ENCODE measurements at places on chromosomes 7 and 10.
A peak's percentile ranks its signal among the peaks of the same experiment; 100 is the strongest.

- no peak for DNase-seq
These were observed 1.6 kb downstream of the VIM start for GRCh38 chr10:17229717-17229966.

DNA sequence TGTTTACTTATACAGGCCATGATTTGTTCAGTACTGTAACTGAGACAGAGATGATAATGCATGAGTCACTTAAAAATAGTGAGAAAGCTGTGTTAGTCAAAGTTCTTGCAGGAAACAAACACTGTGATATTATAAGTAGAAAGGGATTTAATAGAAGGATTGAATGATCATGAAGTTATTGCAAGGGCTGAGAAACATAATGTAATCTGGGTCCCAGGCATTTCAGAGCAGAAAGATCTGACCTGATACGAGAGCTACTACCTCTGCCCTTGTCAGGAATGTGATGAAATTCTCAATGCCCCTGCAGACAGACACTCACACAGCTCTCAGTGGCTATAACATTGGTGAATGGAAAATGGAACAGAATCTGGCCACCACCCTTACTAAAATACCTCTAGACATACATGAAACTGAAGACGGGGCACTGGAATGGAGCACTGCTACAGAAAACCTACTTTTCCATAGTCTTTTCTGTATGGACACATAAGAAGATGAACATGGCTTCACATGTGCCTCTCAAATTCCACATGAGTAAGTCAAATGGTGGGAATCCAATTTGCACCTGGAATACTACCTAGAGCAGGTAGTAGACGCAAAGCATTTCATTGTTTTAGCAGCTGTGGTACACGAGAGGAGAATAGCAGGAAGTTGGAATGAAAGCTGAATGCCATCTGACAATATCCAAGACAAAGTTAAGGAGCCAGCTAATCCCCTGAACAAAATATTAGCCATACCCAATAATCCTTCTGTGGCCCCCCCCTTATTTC, 19.1 kb upstream of the VWDE start:
- DNase-seq: no peak

- DNase-seq: no peak
These were observed 95.7 kb downstream of the POU6F2 start for GRCh38 chr7:39073432-39073831.

GRCh38 chr10:59561477-59562121, 148.1 kb downstream of the SLC16A9 start:
- DNase-seq: no peak

DNA sequence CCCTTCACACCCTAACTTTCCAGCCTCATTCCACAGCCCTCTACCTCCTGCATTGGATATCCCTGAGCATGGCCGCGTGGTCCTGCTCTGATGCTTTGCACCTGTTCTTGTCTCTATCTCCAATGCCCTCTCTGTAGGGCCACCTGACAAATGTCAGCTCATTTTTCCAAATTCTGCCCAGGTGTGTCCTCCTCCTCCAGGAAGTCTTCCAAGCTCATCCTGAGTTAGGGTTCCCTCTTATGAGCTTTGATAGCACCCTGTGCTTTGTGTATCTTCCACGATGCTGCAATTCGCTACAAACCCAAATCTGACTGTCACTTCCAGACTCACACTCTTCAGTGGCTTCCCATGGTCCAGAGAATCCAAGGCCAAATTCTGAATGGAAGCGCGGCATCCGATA, 14.7 kb upstream of the SLC35B4 start:
- DNase-seq: no peak

- DNase-seq: no peak
These were observed 980 bp downstream of the ADAMTS14 start for GRCh38 chr10:70673043-70673928.

GRCh38 chr10:28948046-28948445, 270.7 kb downstream of the BAMBI start:
- no peak for DNase-seq

DNA sequence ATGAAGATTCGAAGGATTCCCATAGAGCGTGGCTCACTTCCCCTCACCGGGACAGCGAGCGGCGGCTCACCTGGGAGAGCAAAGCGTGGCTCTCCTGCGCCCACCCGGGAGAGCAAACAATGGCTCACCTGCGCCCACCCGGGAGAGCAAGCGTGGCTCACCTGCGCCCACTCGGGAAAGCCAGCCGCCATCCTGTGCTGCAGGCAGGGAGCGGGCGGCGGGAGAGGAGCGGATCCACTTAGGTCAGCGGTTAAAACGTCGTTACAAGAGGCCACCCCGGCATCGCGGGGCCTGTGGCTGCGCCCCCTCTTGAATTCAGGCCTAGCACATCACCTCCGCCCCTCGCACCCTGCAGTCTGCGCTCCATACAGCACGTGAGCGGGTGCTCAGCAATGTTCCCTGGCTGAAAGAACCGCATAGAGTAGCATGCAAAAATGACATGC, 461 bp upstream of the FIGNL1 start:
- DNase-seq: peak; percentile 8

GRCh38 chr7:151352512-151352911, 10.9 kb downstream of the NUB1 start:
- DNase-seq: no peak

DNA sequence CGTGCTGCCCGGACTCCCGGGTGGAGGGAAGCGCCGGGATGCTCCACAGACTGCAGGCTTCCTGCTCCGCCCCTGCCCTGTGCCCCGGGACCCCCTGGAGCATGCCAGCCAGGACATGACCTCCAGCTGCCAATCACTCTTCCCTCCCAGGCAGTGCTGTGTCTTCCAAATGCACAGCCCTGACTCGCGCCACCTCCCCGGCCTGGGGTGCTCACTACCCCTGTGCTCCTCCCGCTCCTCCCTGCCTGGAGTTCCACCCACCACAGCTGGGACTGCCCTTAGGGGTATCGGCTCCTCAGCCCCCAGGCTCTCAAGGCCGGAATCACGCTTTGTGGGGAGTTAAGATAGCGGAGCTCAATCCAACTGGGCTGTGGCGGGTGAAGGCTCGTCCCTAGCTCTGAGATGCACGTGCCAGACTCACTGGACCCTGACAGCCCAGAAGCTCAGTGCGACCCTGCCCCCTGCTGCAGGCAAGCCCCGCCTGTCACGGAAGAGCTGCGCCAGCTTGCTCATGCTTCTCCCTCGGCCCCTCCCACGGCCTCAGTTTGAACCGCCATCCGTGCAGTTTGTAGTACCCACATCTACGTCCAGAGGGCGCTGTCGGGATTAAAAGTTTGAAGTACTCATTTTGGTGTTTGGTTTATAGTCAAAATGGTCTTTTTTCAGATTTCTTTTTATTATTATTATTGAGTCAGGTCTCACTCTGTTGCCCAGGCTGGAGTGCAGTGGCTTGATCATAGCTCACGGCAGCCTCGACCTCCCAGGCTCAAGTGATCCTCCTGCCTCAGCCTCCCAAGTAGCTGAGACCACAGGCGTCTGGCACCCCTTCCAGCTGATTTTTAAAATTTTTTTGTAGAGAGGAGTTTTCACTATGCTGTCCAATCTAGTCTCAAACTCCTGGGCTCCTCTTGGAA, 142.5 kb upstream of the TCERG1L start:
- DNase-seq: peak; percentile 33

DNA sequence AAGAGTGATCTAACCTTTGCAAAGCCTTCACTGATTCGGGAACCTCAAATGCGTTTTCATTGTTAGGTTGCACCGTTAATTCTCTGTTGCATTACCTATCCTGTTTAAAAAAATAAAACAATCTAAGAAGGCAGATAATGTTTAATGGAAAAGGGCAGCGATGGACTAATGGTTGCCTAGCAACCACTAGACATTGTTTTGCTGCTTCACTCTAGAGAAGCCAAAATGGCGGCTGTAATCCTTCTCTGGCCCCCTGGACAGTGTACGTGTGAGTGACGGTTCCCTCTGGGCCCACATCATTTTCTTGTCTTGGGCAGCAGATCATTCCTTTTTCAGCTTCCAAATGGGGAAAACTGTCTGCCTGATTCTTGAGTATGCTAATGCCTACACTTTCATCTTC, 43.3 kb downstream of the FAM204A start:
- no peak for DNase-seq

DNA sequence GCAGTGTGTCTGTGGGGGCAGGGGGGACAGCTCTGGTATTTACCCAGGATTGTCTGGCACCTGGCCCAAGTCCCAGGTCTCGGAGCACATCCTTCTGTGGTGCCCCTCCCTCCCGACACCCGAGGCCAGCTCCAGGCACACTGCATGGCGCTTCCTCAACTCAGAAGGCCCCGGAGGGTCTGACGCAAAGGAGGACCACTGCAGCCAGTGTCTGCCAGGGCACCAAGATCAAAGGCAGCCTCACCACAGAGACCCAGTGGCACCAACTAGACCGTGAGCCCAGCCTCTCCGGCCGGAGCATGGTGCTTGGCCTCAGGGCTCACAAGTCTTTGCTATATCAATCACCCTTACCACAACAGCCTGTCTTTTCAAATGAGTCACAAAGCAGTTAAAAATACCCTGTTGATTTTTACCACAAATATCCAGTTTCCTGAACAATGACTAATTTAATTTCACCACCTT, 99.3 kb upstream of the DDC start:
- DNase-seq: no peak

GRCh38 chr10:1744524-1744923, 7.2 kb upstream of the ADARB2 start:
- no peak for DNase-seq

GRCh38 chr10:15451137-15452094, 80.3 kb upstream of the FAM171A1 start:
- no peak for DNase-seq

- no peak for DNase-seq
These were observed 94.0 kb downstream of the CPED1 start for GRCh38 chr7:121082400-121083101.

DNA sequence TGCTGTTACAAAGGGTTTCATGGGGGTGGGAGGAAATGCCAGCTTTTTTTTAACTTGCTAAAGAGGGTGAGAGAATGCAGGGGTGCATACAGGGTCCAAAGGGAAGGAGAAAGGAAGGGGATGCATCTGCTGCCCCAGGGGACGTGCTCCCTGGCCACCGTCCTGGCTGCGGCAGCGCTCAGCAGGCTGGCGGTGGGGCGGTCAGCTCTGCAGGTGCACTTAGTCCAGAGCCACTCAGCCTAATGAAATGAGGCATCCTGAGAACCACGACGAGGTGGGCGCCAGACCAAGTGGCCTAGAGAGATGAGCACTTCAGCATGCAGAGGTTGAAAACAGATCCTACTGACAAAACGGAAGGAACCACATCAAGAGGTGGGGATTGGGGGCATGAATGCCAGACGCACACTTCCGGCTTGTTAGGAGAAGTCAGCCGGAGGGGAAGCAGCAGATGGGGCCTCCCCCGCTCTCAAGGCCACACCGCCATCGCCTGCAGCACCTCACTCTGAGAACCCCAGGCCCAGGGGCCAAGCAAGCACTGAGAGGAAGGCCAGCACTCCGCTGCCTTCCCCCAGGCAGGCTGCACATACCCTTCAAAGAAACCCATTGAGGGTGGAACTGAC, 94.5 kb downstream of the MAD1L1 start:
- peak; percentile 10 for DNase-seq

GRCh38 chr10:106181501-106181900, 983.0 kb downstream of the SORCS1 start:
- DNase-seq: no peak

- DNase-seq: no peak
These were observed 5.3 kb downstream of the PAPOLB start for GRCh38 chr7:4856336-4857057.

DNA sequence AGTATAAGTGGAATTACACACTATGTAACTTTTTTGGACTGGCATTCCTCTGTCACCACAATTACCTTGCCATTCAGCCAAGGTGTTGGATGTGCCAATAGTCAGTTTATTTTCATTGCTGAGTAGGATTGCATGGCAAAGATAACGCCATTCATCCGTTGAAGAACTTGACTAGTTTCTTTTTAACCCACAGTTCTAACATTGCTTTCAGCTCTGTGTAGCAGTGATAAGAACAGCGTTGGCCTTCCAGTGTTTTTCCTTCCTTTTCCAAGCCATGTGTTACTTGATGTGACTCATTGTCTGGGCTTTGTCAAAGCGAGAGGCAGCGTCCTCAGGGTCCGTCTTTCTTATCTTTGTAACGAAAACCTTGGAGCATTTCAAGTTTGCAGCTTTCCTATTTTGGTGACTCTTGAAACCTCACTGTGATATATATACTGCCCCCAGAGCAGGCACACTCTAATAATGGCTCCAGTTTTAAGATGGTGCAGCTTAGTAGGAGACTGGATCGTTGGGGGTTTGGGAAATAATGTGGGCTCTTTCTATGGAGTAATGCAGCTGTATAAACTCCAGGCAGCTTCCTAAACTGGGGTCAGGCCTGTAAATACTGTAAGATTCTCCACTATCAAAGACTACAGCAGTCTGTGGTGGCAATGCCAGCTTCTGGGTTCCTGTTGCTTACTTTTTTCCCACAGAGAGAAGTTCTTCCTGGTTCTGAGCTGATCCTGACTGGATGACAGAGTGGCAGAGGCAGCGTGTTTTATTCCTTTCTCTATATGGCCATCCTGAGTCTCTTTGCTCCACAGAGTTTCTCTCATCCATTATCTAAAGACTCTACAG, 41.7 kb downstream of the AKR1E2 start:
- no peak for DNase-seq

DNA sequence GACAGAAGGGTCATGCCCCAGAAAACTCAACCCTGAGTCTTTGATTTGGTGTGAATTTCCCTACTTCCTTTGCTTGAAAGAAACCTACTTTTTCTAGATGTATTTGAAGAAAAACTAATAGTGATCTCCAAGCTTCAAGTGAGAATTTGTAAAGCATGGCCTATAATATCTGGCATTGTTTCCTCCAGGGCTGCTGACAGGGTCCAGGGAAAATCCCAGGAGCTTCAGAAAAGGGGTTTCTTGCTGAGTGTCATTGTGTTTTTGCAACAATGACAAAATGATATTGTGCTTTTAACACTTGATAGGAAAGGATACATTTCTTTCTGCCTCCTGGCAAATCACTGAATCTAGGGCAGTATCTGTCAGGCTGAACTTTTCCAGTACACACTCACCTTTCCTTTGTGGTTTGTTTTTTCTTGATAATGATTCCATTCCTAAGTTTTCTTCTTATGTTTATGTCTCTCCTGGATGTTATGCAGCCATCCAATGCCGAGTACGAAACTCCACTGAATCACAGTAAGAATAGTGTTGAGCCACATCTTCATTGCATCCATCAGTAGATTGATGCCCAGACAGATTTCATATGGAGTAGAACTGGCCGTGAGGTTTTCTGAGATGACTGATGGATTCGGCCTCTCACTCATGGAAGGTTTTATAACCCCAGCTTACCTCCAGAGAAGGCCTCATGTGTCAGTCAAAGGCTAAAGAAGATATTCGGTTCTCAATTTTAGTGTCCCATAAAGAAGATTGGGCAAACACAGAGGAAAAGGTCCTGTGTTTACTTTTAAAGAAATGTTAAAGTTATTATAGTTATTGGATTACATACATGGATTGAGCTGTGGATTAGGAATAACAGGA, 76.9 kb upstream of the STEAP1B start:
- no peak for DNase-seq

DNA sequence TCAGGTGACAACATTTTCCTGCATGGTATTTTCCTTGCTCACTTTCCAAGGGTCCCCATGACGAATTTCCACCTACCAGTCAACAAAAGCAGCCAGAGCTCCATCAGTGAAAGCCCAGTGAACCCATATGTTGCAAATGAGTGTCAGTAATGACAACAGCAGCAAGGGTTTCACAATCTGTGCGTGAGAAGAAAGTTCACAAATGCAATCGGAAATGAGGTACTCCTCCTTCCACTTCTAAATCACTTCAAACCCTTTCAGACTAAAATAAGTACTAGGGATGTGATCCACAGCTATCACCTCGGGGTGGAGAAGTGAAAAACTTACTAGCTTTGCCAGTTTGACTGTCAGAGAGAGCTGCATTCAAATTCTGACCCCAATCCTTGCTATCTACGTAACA, 55.6 kb upstream of the BET1 start:
- no peak for DNase-seq

GRCh38 chr10:129467359-129468064, 471 bp downstream of the MGMT start:
- no peak for DNase-seq

All from stimulated activated CD8-positive, alpha-beta memory T cell treated with anti-CD3 and anti-CD28 coated beads, Interleukin-4, amount 100 ng/mL, for 1 hour (primary cell).